Left renal pelvis (tissue), 4 donors: ENCODE measurements at places on chromosomes 6 and 20.

DNA sequence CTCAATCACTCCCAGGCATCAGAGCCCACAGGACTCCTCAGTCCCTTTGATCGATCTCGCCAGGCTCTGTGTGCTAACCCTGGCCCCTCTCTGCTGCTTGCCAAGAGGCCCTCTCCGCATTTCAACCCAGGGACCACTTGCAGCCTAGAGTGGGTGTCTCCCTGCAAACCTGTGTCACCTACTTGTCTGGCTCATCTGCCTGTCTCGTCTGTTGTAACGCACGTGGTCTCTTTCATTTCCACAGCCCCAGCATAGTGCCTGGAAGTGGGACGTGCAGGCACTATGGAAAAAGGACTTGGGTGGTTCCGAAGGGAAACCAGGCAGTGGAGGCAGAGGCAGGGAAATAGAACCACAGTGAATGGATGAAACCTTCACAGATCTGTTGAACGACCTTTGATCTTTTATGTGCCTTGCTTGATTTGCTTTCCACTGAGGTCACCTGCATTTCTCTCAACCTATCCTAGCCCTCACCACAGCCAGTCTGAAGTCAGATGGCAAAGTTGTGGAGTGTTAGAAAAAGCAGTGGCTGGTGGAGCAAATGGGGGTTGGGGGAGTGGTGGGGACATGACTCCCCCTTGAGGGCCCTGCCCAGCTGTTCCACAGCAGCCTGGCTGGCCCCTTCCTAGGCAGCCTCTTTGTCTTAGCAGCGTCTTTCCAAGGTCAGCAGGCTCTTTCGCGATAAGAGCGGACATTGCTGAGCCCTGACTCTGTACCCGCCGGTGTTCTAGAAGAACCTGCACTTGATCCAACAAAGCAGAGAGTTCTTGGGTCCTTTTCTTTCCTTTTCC is 55.8 kb upstream of the TAGAP start:
- DNase-seq = no peak

DNA sequence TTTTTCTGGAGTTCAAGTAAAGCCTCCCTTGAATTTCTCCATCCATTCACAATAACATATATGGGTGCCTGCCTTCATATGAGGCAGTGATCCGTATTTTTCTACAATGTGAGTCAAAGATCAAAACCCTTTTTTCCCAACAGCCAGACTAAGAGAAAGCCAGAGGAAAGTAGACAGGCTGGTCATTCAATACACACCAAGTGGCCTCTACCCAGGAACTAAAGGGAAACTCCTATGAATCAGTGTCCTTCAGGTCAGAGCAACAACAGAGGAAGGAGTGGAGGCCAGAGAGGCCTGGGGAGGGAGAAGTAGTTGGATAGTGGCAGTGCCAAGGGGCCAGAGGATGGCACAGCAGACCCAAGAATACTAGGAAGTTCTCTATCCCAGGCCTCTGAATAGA is 23.8 kb downstream of the SIM1 start:
- no peak for DNase-seq

- no peak for DNase-seq
Measured at GRCh38 chr6:144712541-144712940, 427.4 kb downstream of the UTRN start.

GRCh38 chr20:58518896-58519593 is 3.8 kb upstream of the APCDD1L start:
- no peak for DNase-seq

GRCh38 chr6:89148016-89148750 is 2.3 kb downstream of the PM20D2 start:
- no peak for DNase-seq

GRCh38 chr6:105713474-105714118 is 310.7 kb upstream of the PREP start:
- no peak for DNase-seq

- no peak for DNase-seq
Measured at GRCh38 chr6:26363882-26364701, 906 bp upstream of the BTN3A2 start.

DNA sequence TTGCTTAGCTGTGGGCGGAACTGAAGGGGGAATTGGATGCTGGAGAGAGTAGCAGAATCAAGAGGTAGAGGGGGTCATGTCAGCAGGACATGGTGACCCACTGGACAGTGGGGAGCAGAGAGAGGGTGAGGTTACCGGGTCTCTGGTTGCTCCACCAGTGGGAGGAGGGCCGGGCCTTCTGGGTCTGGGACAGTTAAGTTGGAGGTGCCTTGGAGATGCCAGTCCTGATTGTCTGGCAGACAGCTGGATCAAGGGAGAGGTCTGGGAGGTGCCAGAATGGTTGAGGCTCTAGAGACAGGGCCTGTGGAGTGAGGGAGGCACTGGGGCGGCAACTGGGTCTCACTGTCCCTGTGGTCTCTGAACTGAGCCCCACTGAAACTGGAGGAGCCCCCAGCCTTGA is 24.6 kb downstream of the MANBAL start:
- no peak for DNase-seq

DNA sequence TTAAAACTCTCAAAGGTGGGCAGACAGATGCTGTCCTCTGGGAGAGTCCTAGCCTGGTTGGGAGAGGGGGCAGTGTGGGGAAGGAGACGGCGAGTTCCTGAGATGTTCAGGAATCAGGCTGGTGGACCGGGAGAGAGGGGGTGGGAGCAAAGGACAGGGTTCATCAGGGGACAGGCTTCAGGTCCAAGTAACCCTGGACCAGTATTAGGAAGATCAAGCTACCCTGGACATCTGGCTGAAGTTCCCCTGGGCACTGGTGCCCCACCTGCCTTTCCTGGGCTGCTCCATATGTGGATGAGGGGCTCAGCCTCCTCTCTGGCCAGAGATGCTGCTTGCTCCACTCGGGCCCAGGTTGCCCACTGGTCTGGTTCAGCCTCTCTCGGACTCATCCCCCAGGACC is 1.1 kb upstream of the IP6K3 start:
- no peak for DNase-seq
